IMR-90 (cell line): ENCODE measurements at places on chromosomes 13 and 19. TPM values are rescaled to one million over a fixed set of nuclear protein-coding genes. Genes with fewer than 3 reads are reported as not detected.

DNA sequence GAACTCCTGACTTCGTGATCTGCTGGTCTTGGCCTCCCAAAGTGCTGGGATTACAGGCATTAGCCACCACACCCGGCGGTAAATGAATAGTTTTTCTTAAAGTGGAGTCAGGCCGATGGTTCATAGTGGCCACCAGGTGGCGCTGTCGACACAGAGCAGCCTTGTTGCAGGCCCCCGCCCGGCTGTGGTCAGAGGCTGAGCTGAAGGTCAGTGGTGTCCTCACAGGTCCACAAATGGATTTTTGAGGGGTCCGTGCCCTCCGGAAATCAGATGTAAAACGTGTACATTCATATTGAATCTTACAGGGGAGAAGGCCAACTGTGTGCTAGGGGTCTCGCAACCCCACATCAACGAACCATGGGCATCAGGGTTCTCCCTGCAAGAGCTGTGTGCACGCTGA lies 13.4 kb upstream of the WDR18 start:
- no peak overlapping the region for H3K27ac ChIP-seq
- no peak overlapping the region for H3K4me3 ChIP-seq
- no peaks in the 10 kb centered on the region for H3K4me1 ChIP-seq
- no peak for DNase-seq

- H3K27me3 ChIP-seq: no peaks in the 10 kb centered on the region
- H3K36me3 ChIP-seq: no peaks in the 10 kb centered on the region
- peak overlapping the region; percentile 90 for H3K27ac ChIP-seq
- H3K4me3 ChIP-seq: no peak overlapping the region
- H3K4me1 ChIP-seq: peaks cover 5% of the 10 kb centered on the region
These were observed 44.7 kb upstream of the LATS2 start for GRCh38 chr13:21106089-21106488.

GRCh38 chr19:7533281-7533885 lies 2.1 kb upstream of the PNPLA6 start:
- peaks cover 9% of the 10 kb centered on the region for H3K36me3 ChIP-seq
- H3K4me1 ChIP-seq: peaks cover 10% of the 10 kb centered on the region
- DNase-seq: peak; percentile 28
- peak overlapping the region; percentile 55 for H3K4me3 ChIP-seq
- no peaks in the 10 kb centered on the region for H3K27me3 ChIP-seq

DNA sequence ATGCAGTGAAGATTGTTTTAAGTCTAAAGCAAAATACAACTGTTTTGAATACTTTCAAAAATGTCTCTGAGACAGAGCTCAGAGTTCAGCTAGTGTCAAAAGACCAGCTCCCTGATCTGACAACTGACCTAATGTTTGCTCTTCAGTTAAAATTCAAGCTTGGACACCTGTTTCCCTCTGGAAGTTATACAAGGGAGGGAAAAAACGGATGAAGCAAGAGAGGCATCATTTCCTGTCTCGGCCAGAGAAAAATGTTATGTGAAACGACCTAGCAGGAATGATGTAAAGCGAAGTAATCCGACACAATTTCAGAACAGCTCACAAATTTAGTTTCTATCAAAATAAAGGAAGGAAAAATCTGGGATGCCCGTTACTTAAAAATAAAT lies 59.4 kb downstream of the ZAR1L start:
- peaks cover 6% of the 10 kb centered on the region for H3K36me3 ChIP-seq
- no peaks in the 10 kb centered on the region for H3K27me3 ChIP-seq
- peaks cover 3% of the 10 kb centered on the region for H3K4me1 ChIP-seq
- no peak overlapping the region for H3K27ac ChIP-seq

- no peak for DNase-seq
- no peaks in the 10 kb centered on the region for H3K36me3 ChIP-seq
- no peak overlapping the region for H3K4me3 ChIP-seq
These were observed 4.9 kb upstream of the EBI3 start for GRCh38 chr19:4224470-4224869.

- H3K36me3 ChIP-seq: peaks cover 28% of the 10 kb centered on the region
- no peaks in the 10 kb centered on the region; the same call in 1 of the 2 replicates for H3K4me1 ChIP-seq
- H3K27ac ChIP-seq: no peak overlapping the region
- no peaks in the 10 kb centered on the region for H3K27me3 ChIP-seq
- DNase-seq: no peak
- H3K4me3 ChIP-seq: no peak overlapping the region
These were observed 9.9 kb downstream of the HSPH1 start for GRCh38 chr13:31151837-31152236.

Gene TUBA3C
- not detected in 2 replicates for total RNA-seq

GRCh38 chr19:3528539-3529211 lies 10.3 kb upstream of the TEKTIP1 start:
- H3K27me3 ChIP-seq: no peaks in the 10 kb centered on the region
- no peak overlapping the region for H3K4me3 ChIP-seq
- H3K36me3 ChIP-seq: peaks cover 70% of the 10 kb centered on the region
- H3K4me1 ChIP-seq: no peaks in the 10 kb centered on the region
- no peak for DNase-seq

Gene ADPRHL1
- 0.28 and 0.36 TPM in 2 replicates for total RNA-seq
